GM13976 (cell line): ENCODE measurements at places on chromosomes 11 and 22.

DNA sequence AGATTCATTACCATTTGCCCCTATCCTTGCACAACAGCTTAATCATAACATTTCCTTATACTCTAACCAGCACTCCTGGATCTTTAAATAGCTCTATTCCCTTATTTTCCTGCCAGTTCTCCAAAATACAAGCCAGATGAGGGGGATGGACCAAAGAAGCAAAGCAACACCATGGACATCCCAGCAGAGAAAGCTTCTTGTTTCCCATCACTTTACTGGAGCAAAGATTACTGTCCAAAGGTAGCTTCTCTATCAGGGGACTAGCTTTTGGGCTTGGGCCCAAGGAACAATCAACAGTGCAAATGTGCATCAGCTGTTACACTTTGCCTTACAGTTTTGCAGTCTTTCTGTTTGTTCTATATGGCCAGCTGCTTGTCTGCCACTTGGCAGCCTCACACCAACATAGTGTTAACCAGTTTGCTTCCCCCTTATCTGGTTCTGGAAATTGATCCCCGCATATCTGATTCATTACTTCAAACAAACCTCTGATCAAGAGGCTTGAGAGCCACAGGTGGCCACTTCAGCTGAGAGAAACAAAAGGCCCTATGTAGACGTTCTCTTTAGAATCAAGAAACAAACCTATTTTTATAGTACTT lies 814.3 kb downstream of the METTL15 start:
- DNase-seq: no peak

- peak; percentile 88 for DNase-seq
Observed at GRCh38 chr22:50261615-50262459, at the start of gene MAPK12. TSS of gene MAPK12 (minus strand) at chr22:50261683. CDS start at chr22:50261509, 174 bp downstream.

DNA sequence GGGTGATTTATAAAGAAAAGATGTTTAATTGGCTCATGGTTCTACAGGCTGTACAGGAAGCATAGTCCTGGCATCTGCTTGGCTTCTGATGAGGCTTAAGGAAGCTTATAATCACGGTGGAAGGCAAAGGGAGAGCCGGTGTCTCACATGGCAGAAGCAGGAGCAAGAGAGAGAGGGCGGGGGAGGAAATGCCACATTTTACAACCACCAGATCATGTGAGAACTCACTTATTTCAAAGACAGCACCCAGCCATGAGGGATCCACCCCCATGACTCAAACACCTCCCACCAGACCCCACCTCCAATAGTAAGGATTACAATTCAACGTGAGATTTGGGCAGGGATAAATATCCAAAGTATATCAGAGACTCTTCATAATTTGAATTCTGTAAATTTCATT lies 200.7 kb downstream of the MSANTD4 start:
- no peak for DNase-seq

- no peak for DNase-seq
Observed at GRCh38 chr11:127061947-127062346, 61.4 kb upstream of the KIRREL3 start.

GRCh38 chr11:15327786-15328231 lies 213.1 kb downstream of the INSC start:
- peak; percentile 25 for DNase-seq
